Stimulated activated CD8-positive, alpha-beta memory T cell treated with anti-CD3 and anti-CD28 coated beads, Interleukin-4, amount 100 ng/mL, for 1 hour (primary cell): ENCODE measurements at places on chromosomes 6 and 20.

DNA sequence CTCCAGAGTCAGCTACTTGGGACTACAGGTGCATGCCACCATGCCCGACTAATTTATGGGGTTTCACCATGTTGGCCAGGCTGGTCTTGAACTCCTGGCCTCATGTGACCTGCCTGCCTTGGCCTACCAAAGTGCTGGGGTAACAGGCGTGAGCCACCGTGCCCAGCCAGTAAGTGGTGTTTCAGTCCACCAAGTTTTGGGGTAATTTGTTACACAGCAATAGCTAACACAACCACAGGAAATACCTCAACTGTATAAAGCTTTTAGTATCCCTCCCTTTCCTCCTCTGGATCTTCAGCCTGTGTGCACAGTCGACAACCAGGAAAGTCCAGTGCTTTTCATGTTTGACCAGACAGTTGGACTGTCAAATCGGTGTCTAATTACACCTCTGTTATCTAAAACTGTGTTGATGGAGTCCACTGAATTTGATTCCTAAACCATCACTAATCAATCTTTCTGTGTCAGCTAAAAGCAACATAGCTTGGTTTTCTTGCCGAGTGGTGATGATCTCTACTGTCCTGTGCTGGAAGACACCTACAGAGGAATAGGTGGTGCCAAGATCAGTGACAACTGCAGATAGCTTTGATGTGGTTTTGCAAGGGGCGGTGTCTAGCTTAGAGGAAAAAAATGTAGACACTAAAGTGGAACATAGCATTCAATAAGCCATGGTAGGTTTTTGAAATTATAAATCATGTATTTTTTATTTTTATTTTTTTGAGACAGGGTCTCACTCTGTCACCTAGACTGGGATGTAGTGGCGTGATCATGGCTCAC is 22.2 kb upstream of the ZBTB2 start:
- DNase-seq, result no peak

DNA sequence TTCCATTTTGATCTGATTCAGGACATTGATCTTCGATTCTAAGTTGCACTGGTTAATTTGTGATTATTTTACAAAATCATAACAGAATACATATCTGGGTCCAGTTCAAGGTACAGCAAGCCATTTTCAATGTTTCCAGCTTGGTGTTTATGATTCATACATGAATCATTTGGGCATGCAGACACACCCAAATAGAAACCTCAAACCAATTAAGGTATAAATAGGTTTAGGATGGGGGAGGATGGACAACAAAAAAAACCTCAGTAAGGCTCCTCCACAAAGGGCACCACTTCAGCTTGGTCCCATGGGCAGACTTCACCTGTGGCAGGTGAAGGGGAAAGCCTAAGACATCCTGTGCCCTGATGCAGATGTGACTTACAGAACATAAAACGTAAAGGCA is 192.7 kb downstream of the KHDC1L start:
- no peak for DNase-seq

DNA sequence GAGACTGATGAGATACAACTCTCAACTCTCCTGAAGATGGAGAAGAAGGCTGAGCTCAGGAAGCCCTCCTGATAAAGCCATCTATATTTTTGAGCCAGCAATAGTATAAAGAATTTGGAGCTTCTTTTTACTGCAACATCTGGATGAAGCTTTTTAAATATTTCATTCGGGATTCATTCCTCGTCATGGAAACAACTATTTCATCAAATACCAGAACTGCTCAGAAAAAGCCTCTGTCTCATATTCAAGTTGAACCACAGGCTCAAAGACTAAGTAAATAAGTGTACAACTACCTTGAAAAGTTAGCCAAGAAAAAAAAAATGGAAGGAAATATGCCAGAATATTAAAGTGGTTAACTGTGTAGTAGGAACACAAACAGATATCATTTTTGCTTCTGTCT is 37.8 kb downstream of the PTPRT start:
- no peak for DNase-seq

- no peak for DNase-seq
Observed at GRCh38 chr6:169591616-169592015, 110.2 kb downstream of the WDR27 start.

- no peak for DNase-seq
Observed at GRCh38 chr6:170489836-170490235, 63.3 kb downstream of the PSMB1 start.

- no peak for DNase-seq
Observed at GRCh38 chr20:59117526-59117925, 46.1 kb upstream of the ZNF831 start.

GRCh38 chr6:36851626-36852025 is 12.4 kb upstream of the CPNE5 start:
- DNase-seq, result no peak

DNA sequence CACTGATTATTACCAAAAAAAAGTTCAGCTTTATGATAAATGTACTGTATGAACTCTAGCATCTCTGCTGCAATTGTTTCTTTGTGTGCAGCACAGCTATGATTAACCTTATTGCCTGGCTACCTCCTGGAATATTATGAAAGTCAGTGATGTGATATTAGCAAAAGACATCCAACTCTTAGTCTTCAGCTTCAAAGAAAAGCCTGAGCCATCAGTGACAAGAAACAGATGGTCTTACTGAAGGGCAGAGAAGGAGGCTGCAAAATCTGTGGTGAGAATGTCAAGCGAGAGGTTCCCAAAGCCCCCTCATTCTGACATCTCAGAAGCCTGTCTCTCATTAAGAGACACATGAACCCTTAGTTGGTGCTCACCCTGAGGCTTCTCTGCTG is 89.4 kb upstream of the TNFAIP3 start:
- DNase-seq, result no peak

- no peak for DNase-seq
Observed at GRCh38 chr6:14734416-14735340, 511.2 kb upstream of the JARID2 start.

DNA sequence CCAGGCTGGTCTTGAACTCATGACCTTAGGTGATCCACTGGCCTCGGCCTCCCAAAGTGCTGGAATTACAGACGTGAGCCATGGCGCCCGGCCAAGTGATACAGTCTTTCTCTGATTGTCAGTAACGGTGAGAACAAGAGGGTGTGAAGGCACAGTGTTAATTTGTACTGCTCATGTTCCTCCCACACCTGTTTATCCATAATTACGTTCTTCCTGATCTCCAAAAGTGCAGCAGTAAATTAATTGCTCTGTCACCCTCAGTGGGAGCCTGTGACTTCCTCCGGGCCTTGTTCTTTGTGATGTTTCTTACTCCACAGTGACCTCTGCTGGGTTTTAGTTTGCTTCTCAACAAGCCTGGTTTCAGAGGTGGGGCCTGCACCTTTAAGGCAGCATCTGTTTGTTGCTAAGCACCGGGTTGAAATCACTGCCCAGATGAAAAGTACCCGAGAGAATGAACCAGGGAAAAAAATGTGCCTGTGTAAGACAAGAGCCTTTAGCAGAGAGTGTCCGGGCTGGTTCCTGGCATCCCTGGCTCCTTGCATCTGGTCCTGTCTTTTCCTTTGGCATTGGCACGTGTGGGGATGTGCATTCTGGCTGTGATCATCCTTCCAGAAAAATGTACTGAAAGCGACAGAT is 89.1 kb upstream of the CLDN20 start:
- DNase-seq, result no peak

- DNase-seq, result no peak
Observed at GRCh38 chr6:15110726-15111354, 135.0 kb upstream of the JARID2 start.

DNA sequence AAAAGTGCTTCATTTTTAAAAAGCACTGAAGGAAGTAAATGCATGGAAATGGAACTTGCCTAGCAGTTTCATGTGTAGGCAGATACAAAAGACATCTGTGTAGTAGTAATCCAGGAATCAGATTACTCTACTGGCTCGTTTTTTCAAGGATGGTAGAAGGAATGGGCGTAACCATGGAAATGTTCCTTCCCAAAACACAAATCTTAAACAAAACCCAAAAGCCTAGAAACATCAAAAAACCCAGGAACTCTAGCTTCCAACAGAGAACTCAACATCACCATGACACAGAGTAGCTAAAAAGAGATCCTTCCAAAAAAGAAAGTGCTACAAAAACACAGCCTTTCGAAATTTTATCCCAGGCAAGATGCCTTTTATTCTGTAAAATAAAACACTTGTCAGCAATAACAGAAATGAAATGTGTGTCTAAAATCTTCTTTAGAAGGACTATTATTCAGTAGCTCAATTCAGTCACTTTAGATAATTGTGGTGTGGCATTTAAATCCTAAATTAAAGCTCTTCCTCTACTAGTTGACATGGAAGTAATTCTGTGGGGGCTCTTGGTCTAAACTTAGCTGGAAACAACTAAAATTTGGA is 81.7 kb downstream of the FAM217A start:
- no peak for DNase-seq

DNA sequence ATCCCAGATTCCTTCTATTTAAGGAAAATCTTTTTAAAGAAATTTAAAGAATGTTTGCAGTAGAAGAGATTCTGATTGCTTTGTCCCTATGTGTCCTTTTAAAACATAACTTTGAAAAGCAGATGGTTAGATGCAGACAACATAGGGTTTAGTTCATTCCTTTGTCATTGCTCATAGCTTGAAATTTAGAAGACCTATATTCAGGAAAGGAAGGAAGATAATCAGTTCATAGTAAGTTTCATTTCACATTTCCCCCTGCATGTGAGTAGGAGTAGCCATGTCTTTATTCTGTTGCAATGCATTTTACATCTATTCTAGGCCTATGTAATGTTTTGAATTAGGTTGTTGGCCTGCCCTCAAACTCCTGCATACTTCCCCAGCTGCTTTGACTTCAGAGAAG is 197.9 kb upstream of the GRIK2 start:
- no peak for DNase-seq

DNA sequence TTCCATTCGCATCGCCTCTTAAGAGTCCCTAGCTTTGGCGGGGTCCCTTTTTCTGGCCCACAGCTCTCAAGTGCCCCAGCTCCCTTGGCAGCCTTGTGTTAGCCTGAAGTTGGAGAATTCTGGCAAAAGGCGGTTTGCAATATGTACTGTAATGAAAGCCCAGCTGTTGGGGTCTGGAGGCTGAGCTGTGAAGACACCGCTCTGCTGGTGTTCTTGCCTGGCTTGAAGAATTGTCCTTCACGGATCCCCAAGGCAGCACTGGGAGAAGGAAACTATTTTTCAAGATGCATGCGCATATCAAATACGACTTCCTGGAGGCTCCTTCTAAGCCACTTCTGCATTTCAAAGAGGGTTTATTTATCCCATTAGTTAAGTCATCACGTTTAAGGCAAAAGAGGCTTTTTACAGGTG is 21.4 kb upstream of the CITED2 start:
- no peak for DNase-seq

GRCh38 chr20:58374027-58374850 is 14.8 kb upstream of the VAPB start:
- DNase-seq, result no peak

DNA sequence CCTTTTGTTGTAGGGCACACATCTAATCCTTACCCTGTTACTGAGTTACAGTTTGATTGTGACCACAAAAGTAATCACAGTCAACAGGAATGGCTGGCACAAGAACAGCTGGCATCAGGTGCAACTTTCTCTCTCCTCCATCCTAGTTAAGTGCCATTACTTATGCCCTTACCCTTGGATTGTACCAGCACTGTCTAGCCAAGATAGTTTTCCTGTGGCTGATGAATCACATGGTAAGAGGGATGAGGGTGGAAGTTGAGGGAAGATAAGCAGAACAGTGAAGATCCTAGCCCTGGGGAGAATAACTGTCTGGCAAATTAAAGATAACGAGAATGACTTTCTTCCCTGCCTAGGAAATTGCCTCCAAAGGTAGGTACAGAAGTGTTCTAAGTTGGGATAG is 42.0 kb downstream of the RNF217 start:
- DNase-seq, result no peak

DNA sequence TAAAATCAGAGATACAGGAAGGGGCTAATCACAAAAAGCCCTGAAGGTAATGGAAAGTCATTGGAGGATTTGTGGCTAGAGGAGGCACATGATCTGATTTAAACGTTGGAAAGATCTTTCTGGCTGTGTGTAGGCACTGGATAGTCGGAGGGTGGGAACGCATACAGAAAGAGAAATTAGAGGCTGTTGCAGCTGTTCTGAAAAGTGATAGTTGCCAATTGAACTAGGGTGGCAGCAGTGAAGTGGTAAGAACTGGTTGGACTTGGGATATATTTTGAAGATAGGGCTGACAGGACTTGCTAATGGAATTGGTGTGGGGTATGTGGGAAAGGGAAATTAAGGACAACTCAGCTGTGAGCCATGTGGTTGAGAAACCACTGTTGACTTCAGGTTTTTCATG is 223.6 kb downstream of the OGFRL1 start:
- DNase-seq, result no peak

- DNase-seq, result no peak
Observed at GRCh38 chr6:21348146-21348503, 245.4 kb upstream of the SOX4 start.

GRCh38 chr6:33543116-33543515 is 37.0 kb downstream of the BAK1 start:
- no peak for DNase-seq

- DNase-seq, result no peak
Observed at GRCh38 chr6:41445261-41445660, 100.9 kb upstream of the FOXP4 start.

DNA sequence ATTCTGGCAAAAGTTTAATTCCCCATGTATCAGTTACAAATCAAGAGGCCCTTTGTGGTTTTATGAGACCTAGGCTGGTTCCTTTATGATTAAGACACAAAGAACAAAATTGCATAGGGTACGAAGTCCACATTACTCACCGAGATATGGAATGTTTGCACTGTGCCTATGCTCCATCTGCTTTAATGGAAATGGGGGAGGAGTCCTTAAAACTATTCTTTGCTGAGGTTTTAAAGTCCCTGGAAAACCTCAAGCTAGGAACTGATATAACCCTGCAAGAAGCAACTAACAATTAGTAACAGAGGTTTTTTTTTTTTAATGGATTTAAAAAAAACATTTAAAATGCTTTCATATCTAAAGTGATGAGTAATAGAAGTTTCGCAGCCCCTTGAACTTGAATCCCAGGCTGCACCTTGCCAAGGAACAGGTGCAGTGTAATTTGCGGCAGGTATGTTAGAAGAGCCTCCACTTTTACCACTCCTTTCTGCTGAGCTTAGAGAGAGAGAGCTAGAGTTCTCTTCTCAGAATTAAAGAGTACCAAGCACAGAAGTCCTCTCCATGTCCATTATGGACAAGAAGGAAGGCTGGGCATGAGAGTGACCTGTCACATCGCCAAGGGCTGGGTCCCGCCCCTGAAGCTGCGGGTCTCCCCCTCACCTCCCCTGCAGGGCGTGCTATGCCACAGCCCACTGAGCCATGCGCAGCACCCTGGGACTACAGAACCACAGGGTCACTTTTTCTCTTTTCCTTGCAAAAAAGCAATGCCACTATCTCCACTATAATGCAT is 2.3 kb downstream of the SERPINB1 start:
- DNase-seq, result no peak

DNA sequence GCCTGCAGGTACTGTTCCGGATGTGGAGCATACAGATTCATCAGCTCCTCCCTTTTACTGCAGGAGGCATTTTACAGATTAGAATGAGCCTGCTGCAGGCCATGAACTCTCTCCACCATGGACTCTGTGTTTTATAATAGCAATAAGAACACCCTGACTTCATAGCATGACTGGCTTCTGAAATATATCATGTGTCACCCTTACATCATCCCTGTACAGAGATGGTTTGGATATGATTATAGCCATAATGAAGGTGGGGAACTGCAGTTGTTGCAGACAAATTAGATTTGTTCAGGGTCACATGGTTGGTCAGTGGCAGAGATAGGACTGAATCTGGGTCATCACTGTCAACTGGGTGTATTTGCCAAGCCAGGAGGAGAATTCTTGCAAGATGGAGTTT is 100.7 kb downstream of the FOXO3 start:
- no peak for DNase-seq

GRCh38 chr20:46618316-46619100 is 32.8 kb downstream of the SLC13A3 start:
- DNase-seq, result no peak
